ENCODE measurements at places on chromosomes 6 and 20.

DNA sequence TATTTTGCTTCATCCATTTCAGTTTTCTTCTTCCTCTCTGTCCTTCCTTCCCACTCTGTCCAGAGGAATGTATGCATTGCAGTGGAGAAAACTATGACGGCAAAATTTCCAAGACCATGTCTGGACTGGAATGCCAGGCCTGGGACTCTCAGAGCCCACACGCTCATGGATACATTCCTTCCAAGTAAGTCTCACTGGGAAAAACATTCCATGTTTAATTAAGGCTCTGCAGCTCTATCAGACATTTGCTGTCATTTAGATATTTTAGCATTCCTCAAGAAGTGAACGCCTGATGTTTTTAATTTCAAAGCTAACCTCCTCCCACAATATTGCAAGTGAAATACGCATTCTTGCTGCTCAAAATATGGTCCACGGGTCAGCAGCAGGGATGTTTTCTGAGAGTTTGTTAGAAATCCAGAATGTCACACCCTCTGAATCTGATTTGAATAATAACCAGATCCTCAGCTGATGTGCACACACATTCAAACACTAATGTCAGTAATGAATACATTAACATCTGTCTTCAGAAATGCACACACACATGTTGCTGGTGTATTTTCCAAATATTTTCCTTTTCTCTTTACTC is 12.8 kb downstream of the PLG start:
- no peak for DNase-seq

DNA sequence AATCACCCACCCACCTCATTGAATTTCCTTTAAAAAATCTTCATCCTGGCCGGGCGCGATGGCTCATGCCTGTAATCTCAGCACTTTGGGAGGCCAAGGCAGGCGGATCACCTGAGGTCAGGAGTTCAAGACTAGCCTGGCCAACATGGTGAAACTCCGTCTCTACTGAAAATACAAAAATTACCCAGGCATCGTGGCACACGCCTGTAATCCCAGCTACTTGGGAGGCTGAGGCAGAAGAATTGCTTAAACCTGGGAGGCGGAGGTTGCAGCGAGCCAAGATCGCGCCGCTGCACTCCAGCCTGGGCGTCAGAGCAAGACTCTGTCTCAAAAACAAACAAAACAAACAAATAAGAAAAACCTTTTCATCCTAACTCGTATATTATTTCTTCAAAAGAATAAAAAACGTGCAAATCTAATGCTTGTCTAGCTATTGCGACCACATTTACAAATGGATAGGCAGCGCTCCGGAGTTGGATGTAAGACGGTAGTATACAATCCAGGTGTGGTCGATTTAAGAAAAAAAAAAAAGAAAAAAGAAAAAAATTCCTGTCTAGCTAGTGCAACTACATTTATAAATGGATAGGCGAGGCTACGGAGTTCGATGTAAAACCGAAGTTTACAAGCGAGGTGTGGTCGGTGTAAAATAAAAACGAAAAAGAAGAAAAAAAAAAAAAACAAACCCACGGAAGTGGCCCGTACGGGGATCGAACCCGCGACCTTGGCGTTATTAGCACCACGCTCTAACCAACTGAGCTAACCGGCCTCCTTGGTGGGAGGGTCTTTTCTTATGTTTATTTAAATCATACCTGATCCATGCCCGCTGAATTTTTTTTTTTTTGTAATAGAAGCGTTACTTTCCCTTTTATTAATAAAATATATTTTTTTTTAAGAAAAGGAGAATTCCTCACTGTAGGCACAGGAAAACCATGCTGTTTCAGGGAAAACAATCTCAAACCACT is 70.7 kb upstream of the PRSS16 start:
- DNase-seq, result peak; percentile 67

DNA sequence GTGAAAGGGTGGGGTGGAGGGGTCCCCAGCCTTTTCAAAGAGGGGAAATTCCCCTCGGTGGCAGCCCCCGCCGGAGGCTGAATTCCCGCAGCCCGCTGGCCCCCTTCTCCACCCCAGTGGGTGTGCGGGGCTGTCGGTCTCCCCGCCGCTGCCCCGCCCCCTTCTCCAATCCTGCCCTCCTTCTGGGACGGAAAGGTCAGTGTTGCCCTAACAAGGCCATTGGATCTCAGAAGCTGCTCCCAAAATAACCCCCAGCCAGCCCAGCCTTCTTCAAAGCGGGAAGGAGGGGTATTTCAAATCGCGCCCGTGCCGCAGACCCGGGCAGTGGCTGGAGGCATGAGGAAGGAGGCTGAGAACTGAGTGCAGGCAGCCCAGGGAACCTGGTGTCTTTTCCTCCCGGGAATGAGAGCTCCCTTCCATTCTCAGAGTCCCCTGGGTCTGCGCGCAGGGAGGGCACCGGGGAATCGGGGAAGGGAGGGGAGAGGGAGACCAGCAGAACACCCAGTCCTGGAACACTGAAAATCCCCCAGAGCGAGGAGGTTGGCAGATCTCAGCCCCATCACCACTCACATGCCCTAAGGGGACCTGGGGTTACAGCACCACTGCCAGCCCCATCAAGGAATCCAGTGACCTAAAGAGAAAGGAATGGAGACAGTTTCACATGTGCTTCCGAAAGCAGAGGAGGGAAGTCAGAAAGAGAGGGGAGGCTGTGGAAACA is at the start of gene JPH2:
Gene JPH2 (minus strand): TSS at position 135 of the 718 bp plus-strand sequence. CDS start 483 bp downstream, outside the sequence.
- DNase-seq, result no peak

- no peak for DNase-seq
Observed at GRCh38 chr6:15299430-15300131, 53.7 kb downstream of the JARID2 start.

- DNase-seq, result no peak
Observed at GRCh38 chr20:38880952-38881735, 45.1 kb upstream of the FAM83D start.

GRCh38 chr6:111502154-111502553 is 19.1 kb upstream of the REV3L start:
- DNase-seq, result no peak

DNA sequence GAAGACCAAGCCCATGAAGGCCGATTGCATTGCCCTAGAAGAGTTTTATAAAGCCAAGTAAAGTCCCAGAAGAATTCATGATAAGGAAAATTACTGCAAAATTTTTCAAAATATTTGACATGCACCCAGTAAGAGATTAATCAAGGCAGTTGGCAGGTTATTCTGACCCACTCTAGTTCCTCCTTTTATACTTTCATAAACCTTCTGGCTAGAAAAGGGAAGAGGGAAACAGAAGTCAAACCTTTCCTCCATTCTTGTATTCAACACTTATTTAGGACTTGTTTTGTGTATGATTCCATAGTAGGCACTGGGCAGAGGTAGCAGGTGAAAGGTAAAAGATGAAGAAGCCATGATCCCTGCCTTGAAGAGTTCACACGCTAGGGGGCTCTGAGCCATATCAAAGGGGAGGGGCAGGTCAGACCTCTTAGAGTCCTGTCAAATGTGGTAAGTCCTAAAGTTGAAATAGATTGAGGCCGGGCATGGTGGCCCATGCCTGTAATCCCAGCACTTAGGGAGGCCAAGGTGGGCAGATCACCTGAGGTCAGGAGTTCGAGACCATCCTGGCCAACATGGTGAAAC is 85.4 kb downstream of the NDUFAF5 start:
- peak; percentile 21 for DNase-seq

DNA sequence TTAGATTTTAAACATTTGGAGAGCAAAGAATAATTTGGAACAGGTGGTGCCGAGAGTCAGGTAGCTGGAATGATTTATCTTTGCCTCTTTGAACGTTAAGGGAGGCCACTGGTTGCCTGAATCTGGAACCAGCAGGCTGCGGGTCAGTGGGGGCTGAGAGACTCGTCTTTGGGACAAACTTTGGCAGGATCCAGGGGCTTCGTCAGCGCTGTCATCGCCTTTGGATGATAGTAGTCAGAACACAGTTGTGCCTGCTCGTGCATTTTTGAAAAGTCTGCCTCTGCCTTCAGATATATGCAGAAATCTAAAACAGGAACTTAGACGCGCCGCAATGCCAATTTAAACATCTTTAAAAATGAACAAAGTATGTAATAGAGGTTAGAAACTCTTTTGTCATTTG is 5.0 kb downstream of the EYA2 start:
- no peak for DNase-seq

- DNase-seq, result no peak
Observed at GRCh38 chr6:143368426-143368825, 82.1 kb downstream of the ADAT2 start.

- no peak for DNase-seq
Observed at GRCh38 chr6:110392727-110393126, 22.6 kb downstream of the DDO start.

DNA sequence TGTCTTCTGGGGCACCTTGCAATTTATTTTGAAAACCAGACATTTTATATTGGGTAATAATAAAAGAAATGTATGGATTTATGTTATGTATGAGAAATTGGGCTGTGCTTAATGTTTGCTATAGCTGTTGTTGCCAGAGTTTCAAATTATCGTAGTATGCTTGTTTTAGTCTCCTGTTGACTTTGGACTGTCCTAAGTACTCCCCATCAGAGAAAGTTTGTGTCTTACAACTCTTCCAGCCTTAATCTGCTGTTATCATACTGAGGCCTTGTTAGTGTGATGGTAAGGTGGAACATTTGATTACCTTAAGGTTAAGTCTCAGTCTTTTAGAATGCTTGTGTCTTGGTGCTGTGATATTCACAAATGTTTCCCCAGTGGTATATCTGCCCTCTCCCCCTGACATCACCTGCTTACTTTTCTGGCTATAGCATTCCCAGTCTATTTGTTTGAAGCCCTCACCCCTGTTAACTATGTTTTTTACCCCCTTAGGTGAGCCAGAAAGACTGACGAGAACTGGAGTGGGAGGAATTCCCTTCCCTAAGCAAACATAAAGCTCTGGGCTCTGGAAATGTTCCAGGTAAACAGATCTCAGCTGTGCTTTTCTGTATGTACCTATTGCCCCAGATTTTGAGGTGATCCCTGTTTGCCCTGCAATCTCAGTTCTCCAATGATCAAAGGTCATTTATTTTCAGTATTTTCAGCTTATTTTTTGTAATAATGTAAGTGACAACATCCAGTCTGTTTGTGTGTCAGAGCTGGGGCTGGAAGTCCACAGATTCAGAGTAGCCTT is 581.1 kb upstream of the CITED2 start:
- no peak for DNase-seq

- DNase-seq, result no peak
Observed at GRCh38 chr6:136438441-136438840, 111.8 kb downstream of the MAP7 start.

Measured in NCI-H82 (cell line).